Stimulated activated CD8-positive, alpha-beta memory T cell treated with anti-CD3 and anti-CD28 coated beads, Interleukin-7, amount 100 ng/mL, for 1 hour (primary cell): ENCODE measurements at places on chromosomes 3 and 15.

DNA sequence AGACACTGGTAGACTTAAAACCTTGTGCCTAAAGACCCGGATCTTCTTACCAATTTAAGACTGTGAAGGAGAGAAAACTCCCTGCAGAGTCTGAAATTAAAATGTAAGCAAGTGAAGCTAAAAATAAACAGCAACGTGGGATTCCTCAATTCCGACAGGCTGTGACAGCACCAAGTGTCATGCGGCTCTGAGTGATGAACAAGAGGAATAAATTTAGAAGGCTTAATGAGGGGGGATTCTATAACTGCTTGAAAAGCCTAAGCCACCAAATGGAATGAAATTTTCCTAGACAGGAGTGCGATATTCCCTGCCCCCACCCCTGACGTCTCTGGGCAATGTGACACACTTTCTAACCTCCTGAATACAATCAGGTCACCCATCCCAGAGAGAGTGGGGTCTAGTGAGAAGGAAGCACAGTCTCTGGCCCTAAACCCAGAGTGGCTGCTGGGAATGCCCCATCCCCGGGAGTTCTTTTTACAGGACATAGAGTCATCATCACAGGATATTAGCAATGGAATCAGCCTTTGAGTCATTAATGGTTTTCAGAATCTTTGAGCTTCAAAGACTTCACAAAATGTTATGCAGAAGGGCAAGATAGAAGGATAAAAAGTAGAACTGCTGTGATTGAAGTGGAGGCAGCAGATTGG is 114.3 kb downstream of the EDEM1 start:
- no peak for DNase-seq

- DNase-seq: no peak
Measured at GRCh38 chr3:191882289-191882688, 421.3 kb downstream of the PYDC2 start.

- DNase-seq: no peak
Measured at GRCh38 chr3:134369231-134369741, 5.0 kb downstream of the AMOTL2 start.

GRCh38 chr15:67193223-67193990 is 61.1 kb downstream of the AAGAB start:
- DNase-seq: no peak

GRCh38 chr3:81734742-81735141 is 26.7 kb downstream of the GBE1 start:
- DNase-seq: no peak

DNA sequence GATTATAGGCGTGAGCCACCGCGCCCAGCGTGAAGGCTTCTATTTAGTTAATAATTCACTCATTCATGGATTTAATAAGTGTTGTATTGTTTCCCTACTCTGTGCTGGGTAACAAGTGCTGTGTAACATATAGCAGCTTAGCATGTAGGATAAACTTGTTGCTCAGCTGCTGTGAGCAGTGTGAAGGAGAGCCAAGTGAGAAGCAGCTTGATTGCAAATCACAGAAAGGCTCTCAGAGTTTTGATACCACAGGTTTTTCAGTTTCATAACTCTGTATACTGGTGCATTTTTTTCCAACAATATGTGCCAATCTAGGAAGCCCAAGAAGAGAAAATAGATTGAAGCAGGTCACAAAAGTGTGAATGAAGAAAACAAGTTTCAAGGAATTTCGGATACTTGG is 48.4 kb downstream of the AGTR1 start:
- no peak for DNase-seq

DNA sequence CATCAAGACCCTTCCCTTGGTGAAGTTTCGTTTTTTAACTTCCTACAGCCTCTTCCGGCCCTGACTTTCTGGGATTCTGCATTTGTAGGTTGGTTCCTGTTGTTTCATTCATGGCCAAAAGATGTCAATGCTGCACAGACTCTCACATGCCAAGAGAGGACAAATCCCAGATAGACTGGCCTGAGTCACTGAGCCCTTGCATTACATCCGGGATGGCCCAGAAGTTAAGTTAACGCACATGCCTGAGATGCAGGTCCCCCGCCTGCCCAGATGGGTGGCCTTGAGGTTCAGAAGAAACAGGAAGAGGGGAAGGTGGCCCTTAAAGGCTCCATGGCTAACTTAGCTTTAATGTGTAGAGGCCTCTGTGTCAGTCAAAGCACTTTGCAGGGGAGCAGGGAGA is 51.6 kb upstream of the SRGAP3 start:
- DNase-seq: no peak

GRCh38 chr15:36501063-36501678 is 78.3 kb upstream of the CDIN1 start:
- DNase-seq: no peak

DNA sequence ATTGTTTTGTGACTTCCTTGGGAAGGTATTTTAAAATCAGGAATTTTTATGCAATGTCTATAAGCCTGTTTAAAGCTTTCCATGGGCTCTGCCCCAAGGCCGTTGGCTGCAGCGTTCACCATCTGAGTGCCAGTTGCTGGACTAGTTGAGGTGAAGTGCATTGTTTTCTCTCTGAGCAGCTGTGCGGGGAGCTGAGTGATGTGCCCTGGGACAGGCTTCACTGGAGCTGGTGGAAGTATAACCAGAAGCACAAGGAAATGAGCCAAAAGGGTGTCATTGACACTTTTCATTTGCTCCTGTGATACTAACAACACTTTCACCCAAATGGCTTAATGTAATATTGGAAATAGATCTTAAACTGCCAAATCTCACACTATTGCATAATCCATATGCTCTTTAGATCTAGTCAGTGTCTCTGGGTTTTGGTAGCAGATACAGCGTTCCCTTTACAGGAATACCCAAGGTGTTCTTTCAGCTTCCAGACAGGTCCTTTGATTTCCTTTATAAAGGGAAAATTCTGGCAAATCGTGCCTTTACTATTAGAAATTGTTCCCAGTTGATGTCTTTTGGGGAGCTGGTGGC is 29.2 kb downstream of the APH1B start:
- DNase-seq: no peak

DNA sequence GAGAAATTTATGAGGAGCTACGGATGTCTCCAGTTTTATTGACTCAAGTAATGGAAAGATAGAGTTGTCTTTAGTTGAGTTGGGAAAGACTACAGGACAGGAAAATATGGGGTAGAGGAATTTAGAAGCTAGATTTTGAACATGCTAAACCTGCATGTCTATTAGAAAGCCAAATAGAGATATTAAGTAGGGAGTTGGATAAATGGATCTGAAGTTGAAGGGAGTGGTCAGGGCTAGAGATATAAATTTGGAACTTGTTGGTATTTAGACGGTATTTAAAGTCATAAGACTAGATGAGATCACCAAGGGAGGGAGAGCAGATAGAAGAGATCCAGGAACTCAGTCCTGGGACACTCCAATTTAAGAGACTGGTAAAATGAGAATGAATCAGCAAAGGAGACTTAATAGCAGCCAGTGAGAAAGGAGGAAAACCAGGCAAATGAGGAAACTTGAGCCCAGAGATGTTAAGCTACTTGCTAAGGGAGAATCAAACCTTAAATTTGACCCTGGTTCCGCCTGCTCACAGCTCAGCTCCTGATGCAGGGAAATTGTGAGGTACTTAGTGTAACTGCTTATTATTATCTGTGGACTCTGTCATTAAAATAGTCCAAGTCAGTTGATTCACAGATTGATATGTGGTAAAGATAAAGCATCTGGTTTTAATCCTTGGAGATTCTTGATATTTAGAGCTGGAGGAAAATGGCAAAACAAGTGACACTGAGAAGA is 35.8 kb downstream of the ABI3BP start:
- no peak for DNase-seq

DNA sequence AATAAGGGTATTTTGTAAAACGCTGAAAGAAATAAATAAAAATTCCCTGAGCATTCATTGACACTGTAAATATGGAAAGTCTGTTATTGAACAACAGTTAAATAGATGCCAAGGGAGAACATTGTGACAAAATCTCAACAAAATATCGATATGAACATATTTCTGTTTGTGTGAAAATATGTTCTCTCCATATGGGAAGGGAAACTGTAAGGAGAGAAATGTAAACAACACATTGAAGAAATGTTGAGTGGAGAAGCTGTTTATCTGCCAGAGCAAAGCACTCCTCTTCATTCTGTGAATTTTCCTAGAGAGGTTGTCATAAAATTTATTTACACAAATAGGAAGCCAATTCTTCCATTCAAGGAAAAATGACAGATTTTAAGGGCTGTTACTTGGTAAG is 57.1 kb upstream of the EOMES start:
- no peak for DNase-seq
